CD4-positive, CD25-positive, alpha-beta regulatory T cell (primary cell): ENCODE measurements at places on chromosomes 3 and 15.

GRCh38 chr15:34047893-34048775, 9.1 kb upstream of the AVEN start:
- DNase-seq: no peak

DNA sequence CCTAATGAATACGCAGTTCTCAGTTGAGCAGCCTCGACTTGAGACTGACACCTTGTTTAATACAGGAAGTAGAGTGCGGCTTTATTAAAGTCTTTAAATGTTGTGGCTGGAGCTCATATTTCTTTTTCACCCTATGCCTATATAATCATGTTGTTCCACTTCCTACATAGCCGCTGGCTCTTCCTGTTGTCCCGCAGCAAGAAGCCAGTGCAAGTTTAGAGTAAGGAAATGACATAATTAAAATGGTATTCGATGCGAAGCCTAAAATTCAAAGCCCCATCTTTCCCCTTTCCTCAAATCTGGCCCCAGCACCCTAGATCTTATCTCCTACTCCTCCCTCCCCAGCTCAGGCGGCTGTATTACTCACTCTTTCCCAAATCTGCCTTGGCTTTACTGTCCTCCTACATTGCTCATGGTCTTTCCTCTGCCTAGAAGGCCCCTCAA, 7.5 kb upstream of the PHLDB2 start:
- DNase-seq: no peak

DNA sequence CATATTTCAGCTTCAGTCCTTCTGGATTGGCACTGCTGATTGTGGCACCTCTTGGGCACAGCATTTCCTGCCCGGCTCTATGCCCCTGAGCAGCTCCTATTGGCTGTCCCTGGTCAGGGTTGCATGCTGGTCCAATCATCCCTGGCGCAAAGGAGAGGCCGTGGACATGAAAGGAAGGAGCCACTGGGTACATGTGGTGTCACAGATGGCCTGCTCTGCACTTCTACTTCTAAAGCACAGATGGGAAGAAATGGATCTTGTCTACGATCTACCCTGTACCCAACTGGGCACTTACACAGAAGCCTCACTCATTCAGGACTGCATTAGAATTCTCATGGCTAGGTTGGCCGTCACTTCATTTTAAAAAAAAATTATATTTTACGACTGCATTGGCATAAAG, 232.5 kb downstream of the SHQ1 start:
- DNase-seq: no peak

GRCh38 chr15:70910958-70911357, 18.3 kb downstream of the LRRC49 start:
- no peak for DNase-seq

GRCh38 chr15:63212050-63213004, 22.9 kb downstream of the RAB8B start:
- DNase-seq: no peak

- no peak for DNase-seq
Observed at GRCh38 chr3:10779293-10779805, 36.7 kb upstream of the SLC6A11 start.

DNA sequence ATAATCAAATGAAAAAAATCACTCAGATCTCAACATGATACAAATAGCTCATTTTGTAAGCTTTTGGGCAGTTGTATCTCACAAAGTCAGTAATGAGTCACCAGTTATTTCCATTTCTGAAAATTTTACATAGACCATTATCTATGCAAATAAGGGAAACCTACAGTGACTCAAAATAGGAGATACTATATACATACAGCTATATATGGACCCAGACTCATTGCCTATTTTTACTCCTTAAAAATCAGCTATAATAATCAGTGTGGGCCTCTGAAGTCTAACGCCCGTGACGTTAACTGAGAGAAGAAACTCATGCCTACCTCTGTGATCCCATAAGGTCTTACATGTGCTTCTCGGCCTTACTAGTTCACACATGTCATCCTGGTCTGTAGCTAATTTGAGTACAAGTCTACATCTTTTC, 31.6 kb downstream of the LRIG1 start:
- DNase-seq: no peak

GRCh38 chr15:41634072-41634626, 26.1 kb upstream of the MGA start:
- DNase-seq: no peak

DNA sequence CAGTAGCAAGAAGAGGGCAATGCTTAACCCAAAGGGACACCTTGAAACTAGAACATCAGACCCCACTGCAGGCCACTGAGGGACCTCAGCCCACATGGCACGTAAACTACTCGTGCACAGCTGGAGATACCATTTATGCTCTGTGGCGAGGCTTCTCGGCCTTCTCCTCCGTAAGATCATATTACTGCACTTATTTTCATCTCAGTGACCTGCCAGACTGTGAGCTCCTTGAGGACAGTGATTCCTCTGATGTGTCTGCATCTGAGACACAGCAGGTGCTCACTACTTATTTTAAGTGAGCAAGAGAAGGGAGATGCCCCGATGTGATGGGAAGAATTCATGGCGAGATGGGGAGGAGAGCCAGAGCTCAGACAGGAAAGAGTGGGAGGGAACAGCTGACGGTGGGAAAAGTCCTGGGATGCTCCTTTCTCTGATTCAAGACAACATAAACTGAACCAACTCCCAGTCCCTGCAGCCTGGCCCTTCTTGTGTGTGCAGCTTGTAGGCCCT, 137.6 kb downstream of the RPLP1 start:
- no peak for DNase-seq

DNA sequence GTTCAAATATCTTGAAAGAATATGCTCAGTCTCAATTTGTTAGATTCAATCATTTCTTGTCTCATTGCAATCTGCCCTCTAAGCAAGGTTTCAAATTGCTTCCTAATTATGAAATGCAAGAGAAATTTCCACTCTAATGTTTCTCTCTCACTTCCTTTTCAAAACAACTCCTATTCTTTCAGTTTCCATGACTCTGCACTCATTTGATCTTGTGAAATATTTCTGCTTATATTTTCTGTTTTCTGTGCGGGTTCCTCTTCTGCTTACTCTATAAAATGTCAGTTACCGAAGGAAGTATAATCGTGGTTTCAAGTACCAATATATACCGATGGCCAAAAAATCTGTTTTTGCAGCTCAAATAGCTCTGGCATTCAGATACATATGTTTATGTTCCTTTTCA, 521.9 kb upstream of the NAALADL2 start:
- no peak for DNase-seq

DNA sequence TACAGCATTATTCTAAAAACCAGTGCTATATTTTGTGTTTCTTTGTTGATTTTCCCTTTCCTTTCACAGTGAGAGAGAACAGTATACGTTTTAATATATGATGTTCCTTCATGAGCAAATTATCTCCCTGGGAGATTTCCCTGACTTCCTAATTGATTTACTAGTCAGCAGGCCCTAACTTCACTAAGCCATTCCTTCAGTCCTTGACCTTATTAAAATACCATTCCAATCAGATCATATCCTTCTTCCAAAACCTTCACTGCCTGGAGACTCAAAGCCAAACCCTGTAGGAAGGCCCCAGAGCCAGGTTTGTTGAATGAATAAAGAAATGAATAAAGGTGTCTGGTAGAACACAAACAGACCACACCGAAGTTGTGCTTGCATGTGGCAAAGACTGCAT, 43.8 kb upstream of the ARHGEF3 start:
- DNase-seq: no peak

DNA sequence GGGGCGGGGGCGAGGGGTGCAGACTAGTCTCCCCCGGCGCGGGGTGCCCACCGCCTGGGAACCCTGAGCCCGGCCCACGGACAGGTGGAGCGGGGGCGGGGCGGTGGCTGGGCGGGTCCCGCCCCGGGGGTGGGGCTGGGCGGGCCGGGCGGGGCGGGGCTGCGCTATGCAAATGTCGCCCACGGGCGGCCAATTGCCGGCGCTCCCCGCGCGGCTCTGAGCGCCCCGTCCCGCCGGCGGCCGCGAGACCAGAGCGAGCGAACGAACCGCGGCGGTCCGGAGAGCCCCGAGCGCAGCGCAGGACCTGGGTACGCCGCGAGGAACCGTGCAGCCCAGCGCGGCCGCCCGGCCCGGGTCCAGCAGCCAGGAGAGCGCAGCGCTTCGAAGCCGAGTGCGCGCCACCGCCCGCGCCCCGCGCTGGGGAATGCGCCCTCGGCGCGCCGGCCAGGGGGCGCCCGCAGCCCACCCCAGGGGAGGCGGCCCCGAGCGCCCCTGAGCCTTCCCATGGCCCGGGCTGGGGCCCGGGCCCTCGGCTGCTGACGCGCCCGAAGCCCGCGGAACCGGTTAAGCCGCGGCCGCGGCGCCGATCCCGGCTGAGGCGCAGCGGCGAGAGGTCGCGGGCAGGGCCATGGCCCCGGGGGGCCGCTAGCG, at the start of gene SEMA3F:
SEMA3F (plus strand) TSS at position 485 of the 651 bp plus-strand sequence. CDS start 4,299 bp downstream, outside the sequence.
- peak; percentile 57 for DNase-seq

GRCh38 chr3:193857996-193858395, 265.0 kb downstream of the OPA1 start:
- DNase-seq: no peak

DNA sequence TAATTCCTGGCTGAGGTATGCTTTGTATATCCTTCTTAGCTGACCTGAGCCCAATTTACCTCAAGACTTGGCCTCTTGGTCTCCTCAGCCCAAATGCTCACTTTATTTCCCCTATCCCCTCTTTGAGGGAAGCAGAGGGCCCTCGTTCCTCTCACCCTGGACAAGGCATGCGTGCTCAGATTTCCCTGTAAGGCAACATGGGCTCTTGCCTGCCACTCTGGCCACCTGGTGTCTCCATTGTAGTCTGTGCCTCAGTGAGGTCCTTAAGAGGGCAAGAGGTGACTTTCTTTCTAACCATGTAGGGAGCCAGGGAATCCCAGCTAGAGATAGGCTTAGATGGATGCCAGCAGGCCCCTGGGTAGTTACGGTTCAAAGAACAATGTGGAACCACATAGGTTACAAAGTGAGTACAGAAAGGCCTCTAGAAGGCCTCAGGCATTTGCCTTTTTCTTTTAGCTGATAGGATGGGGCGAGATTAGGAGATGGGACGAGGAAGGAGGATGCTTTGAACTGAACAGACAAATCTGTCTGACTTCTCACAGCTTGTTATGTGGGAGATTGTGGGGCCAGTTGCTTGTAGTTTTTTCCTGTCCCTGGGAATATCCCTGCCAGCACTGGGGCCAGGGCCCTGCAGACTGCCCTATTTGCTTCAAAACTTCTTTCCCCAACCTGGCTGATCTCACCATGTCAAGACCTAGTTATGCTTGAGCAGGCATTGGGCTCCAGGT, 1.1 kb upstream of the INTS14 start:
- DNase-seq: no peak

DNA sequence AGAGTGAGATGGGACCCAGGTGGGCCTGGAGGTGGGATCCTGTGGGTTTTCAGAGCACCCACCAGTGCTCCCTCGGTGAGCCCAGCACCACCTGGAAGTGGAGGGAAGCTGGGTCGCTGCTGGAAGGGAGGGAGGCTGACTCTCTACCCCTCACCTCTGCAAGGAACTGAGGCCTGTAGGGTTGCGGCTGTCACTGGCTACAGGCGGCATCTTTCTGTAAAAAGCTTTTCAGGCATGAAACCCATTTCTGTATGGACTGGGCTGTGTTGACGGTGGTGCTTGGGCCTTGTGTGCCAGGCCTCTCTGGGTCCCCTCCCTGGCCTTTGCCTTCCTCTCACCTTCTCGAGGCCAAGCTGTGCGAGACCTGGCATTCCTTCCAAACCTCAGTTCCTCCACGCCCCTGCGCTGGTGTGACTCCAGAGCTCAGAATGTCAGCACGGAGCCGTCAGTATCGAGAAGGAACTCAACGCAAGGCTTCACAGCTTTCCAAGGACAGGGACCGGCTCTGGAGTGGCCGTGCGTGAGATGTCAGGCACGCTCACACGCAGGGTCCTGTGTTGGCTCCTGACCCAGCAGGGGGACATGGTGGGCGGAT, 16.6 kb downstream of the ABTB1 start:
- DNase-seq: no peak

GRCh38 chr3:13080591-13080990, 7.4 kb upstream of the IQSEC1 start:
- no peak for DNase-seq

- DNase-seq: no peak
Observed at GRCh38 chr3:37479981-37480380, 305.6 kb upstream of the LRRFIP2 start.

GRCh38 chr3:14377838-14378169, 24.6 kb upstream of the SLC6A6 start:
- DNase-seq: no peak

- no peak for DNase-seq
Observed at GRCh38 chr3:48566401-48566760, 2.8 kb upstream of the UCN2 start.

DNA sequence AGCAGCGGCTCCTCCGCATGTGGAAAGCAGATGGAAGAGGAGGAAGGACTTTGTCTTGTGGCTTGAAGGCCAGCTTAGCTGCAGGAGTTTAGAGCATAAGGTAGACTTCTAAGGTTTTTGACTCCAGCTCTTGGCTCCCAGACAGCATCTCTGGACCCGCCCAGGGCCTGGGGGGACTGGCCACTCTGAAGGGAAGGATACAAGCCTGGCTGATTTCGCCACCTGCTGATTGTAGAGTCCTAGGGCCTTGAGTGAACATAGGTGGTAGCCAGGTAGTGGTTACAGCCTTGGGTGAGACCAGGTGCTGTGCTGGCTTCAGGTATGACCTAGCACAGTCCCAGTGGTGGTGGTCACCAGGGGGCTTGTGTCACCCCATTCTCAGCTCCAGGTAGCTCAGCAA, 48.4 kb upstream of the RPL35A start:
- DNase-seq: no peak

- no peak for DNase-seq
Observed at GRCh38 chr15:83721031-83721430, 67.1 kb downstream of the ADAMTSL3 start.

DNA sequence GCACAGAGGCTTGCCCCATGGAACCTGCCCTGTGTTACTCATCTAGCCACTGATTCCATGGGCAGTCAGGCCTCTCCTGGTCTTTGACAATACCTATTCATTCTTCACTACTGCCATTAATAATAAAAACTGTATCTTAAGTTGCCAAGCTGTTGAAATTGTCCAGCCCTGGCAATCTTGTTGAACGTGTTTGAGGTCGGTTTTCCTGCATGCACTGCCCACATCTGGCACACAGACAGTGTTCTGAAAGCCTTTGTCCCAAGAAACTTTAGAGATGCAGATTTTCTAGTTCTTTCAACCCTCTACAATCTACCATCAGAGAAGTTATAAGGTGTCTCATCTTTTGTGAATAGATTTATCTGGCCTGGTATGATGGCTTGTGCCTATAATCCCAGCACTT, 567.2 kb upstream of the NECTIN3 start:
- DNase-seq: no peak

DNA sequence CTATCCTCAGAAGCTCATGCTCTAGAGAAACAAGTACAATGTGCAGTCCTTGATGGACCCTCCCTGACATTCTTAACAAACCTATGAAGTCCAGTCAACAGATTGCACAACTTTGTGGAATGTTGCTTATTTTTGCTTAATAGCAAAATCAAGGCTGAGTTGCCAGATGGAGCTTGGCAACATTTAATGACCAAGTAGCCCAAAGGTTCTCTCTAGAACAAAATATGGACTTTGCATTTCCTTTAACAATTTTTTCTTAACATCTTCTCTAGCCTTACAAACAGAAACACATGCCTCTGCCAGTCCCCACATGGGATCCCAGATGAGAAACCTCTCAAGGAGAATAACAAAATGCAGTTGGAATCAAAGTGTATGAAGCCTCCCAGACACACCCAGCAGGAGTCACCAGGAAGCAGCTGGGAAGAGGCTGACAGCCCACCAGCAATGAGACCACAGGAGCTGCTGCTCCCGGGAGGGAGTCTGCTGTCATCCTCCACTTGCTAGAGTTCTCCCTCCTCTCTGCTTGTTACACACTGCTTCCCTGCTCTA, 422.5 kb upstream of the CDIN1 start:
- no peak for DNase-seq

- no peak for DNase-seq
Observed at GRCh38 chr15:75648156-75649000, 666 bp downstream of the SNX33 start.
